ENCODE measurements at places on chromosomes 5 and 9. TPM values are rescaled to one million over a fixed set of nuclear protein-coding genes. Genes with fewer than 3 reads are reported as not detected.

Gene BNC2
- 16.1 TPM for total RNA-seq

- H3K4me3 ChIP-seq, result no peak overlapping the region
- H3K27ac ChIP-seq, result no peak overlapping the region
- no peak for DNase-seq
- H3K4me1 ChIP-seq, result no peaks in the 10 kb centered on the region
- H3K36me3 ChIP-seq, result no peaks in the 10 kb centered on the region
Measured at GRCh38 chr5:5374009-5374715, 48.3 kb upstream of the ICE1 start.

DNA sequence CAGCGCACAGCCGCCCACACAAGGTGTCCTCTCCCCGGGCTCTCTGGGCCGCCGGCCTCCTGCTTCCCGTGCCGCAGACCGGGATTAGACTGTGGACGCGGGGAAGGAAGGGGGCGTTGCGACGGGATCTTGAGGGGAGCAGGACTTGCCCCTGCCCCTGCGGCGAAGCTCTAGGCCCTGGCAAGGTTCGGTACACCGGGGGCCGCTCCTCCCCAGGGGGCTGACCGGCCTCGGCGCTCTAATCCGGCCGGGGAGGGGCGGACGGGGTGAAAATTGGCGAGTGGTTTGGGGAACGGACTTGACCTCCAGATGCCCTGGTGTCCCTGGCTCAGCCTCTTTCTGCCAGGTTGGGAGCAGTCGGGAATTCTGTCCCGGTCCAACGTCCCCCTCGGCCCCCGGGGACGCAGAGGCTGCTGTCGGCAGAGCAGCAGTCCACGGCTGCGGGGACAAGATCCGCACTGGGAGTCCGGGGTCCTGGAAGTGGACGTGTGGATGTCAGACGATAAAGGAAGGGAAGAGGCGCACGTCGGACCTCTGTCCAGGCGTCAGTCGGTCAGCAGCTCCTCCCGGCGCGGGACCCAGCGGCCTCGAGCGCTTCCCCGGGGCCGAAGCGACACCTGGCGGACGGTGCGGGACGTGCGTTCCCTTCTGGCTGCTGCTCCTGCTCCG, 1.9 kb upstream of the CNTFR start:
- no peak for DNase-seq
- no peaks in the 10 kb centered on the region for H3K36me3 ChIP-seq
- H3K4me1 ChIP-seq, result peaks cover 25% of the 10 kb centered on the region
- H3K27ac ChIP-seq, result no peak overlapping the region

DNA sequence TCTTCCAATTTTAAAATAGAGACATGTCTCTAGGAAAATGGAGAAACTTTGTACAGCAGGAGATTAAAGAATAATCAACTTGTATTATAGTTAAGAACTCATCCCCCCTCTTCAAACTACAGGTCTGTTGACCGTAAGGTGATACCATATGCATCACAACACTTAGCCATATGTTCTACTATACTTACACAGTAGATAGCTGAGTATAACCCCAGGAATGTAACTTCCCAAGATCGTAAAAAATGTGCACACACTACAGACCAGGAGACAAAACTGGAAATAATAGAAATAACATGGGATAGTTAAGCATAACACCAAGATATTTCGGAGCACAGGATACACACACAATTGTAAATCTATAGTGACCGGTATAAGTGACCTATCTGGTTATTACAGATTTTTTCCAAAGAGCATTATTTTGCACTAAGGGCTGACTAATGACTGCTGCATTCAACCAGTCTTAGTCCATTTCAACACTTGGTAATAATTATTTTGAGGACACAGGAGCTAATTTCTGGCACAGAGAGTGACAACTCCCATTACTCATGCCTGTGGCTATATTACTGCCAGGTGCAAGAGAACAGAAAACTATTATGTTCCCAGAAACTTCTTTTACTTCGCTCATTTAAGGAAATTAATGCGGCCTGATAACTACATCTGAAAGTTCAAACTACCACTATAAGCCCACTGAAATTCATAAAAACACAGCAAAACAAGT, 15.4 kb upstream of the ZNF622 start:
- no peaks in the 10 kb centered on the region for H3K36me3 ChIP-seq
- no peak overlapping the region for H3K4me3 ChIP-seq
- H3K27me3 ChIP-seq, result no peaks in the 10 kb centered on the region

GRCh38 chr9:69380811-69381210, 55.8 kb downstream of the ENTREP1 start:
- no peaks in the 10 kb centered on the region for H3K27me3 ChIP-seq
- H3K27ac ChIP-seq, result no peak overlapping the region
- H3K4me3 ChIP-seq, result no peak overlapping the region
- DNase-seq, result no peak
- H3K4me1 ChIP-seq, result peaks cover 31% of the 10 kb centered on the region
